ENCODE measurements at places on chromosomes 7 and 10.
A peak's percentile ranks its signal among the peaks of the same experiment; 100 is the strongest.

DNA sequence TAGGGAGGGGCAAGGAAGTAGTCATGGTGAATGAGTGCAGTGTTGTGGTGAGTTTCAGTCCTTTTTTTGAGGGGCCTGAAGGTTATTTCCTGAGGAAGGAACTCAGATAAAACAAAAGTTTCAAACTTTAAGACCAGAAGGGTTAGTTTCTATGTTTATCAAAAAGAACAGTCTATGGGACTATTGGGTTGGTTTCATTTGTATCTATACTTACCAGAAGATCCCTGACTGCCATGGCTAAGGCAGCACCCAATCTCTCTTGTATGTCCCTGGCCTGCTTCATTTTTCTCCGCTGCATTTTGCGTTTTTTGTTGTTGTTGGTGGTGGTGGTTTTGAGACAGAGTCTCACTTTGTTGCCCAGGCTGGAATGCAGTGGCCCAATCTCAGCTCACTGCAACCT is 19.3 kb upstream of the GAD2 start:
- no peak for DNase-seq

DNA sequence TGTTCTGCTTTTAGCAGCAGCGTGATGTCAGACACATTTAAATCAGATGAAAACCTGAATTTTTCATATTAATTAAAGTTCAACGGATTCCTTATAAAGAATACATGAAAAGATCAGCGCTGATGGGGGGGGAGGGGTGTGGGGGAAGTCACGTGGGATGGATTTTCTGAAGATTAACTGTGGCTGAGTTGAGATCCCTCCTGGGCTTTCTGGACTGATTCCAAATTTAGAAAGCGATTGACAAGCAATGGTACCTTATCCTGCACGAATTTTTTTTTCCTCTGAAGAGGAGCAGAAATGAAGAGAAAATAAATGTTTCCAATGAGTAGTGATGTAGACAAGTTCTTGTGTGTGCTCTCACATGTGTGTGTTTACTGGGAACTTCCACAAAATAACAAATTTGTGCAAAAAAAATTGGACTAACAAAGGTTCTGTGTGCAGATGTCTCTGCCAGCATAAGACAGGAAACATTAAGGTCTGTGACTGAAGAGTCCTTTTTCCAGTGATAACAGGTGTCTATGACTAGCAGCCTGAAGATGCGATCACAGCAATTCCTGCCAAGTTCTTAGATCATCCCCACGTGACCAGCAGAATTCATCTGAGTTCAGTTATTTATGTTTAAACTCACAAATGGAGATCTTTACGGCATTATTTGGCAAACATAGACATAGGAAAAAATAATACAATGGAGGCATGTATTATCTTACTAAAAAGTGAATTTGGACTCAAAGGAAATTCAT is 585.2 kb upstream of the CELF2 start:
- DNase-seq, result no peak

DNA sequence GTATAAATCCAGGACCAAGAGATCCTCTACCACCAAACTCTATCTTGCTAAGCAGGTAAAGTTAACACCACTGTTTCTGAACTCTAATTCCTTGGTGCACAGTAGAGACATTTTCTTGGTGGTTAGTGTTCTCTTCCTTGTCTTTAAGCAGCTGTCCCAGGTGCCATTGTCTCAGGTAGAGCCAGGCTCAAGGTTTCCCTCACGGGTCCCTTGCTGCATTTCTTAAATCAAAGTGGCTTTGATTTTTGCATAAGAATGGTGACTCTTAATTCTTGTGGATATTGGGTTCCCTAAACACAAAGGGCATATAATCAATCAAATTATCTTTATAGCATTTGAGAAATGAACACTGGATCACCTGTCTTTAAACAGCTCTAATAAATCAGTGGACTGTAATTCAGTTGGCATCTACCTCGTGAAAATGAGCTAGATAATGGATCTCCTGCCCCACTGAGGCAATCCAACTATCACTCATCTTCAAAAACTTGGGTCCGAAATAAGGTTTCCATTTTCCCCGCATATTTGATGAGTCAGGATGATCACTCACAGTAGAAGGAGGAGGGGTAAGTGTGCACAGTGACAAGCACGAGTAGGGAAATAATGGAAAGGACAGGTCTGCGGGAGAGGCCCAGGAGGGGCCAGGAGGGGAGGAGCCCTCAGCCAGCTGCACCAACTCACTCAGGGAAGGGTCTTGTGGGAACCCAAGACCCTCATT is 2.4 kb downstream of the ABCC2 start:
- DNase-seq, result no peak

GRCh38 chr10:18229826-18230225 is 89.6 kb downstream of the CACNB2 start:
- DNase-seq, result no peak

DNA sequence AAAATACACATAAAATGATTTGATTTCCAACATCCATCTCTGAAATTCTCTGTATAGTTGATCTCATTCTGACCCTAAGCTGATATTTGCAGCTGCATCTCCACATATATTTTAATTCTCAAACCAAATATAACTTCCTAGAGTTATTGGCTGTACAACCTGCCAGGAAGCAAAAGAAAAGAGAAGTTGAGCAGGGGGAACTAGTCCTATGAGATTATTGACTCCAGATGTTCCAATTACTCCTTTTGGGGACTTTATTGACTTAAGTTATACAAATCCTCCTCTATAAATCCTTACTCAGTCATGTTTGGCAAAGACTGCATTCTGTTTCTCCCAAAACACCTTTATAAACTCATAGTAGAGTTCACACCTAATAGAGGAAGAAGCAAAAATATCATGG is 599.4 kb upstream of the ANKRD30A start:
- DNase-seq, result no peak

GRCh38 chr10:60536529-60537114 is 146.9 kb upstream of the ANK3 start:
- no peak for DNase-seq

GRCh38 chr7:144057954-144058353 is 9.2 kb downstream of the OR2A5 start:
- DNase-seq, result no peak

DNA sequence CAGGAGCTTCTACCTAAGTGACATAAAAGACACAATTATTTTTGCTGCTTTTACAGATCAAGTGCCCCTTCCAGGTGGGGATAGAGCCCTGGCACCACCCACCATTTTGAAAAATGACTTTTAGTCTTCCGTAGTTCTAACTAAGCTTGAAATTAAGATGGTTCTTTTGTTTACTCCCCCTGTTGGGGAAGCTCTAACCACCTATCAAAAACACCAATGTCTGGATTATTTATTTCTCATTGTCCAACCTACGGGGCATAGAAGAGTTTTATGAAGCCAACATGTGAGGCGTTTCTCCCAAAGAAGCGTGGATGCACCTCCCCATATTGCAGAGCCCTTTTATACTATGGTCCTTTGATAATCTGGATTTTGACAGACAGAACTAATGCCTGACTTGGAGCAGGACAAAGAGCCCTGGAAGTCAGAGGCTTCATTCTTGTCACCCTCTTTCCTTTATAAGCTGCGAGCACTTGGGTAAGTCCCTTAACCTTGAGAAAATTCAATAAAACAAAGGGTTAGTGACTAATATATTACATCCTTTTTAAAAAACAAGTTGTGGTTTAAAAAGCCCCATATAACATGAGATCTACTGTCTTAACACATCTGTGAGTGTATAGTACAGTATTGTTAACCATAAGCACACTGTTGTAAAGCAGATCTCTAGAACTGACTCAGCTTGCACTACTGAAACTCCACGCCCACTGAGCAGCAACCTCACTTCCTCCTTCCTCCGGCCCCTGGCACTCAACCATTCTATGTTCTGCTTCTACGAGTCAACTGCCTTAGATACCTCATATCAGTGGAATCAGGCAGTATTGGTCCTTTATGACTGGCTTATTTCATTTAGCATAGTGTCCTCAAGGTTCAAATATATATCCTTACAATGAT is 67.5 kb downstream of the ATXN7L1 start:
- DNase-seq, result peak; percentile 41

DNA sequence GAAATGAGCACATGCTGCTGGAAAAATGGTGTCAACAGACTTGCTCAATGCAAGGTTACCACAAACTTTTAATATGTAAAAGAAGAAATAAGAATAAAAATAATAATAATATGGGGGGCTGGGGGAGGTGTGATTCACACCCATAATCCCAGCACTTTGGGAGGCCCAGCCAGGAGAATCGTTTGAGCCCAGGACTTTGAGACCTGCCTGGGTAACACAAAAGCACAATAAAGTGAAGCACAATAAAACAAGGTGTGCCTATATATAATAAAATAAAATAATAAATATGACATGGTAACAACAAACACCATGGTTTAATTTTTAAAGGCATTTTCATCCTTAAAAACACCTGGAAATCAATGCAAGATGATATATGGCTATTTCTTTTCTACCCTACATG is 25.1 kb downstream of the EIF3A start:
- DNase-seq, result no peak

DNA sequence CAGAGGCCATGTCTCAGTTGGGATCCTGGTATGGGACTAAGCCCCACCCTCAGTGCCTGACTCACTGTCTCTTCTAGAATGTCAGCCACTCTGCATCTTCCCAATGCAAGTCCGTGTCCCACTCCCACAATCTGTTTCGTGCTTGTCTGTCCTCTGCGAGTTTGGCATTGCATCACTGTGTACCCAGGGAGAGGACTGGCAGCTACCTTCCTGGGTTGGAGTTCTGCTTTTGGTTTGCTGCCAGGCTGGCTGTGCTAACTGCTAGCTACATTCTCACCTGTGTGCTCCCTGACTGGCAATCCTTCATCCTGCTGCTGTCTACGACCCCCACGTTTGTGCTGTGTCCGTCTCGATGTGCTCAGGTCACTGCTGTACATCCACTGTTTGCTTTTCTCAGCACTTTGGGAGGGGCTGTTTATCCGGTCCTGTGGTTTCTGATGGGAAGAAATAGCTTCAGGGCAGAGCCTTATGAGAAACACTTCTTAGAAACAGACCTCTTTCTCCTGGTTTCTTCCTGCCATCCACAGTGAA is 56.0 kb upstream of the GLI3 start:
- no peak for DNase-seq

DNA sequence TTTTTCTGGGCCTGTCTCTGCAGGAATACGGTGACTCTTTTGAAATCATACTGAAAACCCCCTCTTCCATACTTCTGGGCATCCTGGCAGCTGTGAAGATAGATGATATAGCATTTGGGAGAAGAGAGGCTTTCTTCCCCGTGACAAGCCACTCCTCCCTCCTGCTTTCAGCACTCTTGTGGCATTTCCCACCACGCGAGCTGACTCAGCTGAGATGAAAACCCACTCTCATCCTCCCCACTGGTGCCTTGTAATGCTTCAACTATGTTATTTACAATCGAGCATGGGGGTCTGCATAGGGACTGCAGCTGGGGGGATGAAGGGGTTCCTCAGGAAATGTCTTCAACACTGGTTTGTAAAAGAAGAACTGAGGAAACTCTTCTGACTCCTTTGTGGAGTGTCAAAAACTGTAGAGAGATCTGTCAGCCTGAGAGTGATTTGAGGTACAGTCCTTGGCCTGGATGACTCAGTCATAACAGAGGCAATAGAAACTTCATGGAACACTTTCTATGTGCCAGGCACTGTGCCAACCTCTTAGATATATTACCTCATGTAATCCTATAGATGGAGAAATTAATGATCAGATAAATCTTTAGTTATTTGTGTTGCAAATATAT is 1.7 kb upstream of the TBATA start:
- DNase-seq, result no peak

- no peak for DNase-seq
These were observed 152.9 kb upstream of the INHBA start for GRCh38 chr7:41855798-41856197.

DNA sequence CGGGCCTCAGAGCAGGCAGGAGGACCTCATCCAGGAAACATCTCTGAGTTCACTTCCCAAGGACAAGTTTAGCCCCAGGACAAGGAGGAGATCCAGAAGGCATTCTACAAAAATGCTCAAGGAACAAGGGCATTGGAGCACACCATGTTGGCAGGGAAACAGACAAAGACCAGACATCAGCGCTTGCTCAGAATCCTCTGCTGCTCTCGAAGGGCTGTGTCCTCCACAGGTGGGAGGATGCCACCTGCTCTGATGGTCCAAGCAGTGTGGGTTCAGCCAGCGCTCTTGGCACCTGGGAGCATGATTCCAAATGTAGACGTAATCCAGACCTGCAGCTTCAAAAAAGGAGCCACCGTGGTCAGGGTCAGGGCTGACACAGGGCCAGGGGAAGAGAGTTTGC is 160.7 kb downstream of the DPP6 start:
- DNase-seq, result no peak

- no peak for DNase-seq
These were observed 40.4 kb upstream of the AGMO start for GRCh38 chr7:15602236-15602635.

GRCh38 chr10:109726473-109726872 is 196.8 kb downstream of the XPNPEP1 start:
- no peak for DNase-seq

- no peak for DNase-seq
These were observed 25.1 kb upstream of the GPR37 start for GRCh38 chr7:124790645-124791044.

DNA sequence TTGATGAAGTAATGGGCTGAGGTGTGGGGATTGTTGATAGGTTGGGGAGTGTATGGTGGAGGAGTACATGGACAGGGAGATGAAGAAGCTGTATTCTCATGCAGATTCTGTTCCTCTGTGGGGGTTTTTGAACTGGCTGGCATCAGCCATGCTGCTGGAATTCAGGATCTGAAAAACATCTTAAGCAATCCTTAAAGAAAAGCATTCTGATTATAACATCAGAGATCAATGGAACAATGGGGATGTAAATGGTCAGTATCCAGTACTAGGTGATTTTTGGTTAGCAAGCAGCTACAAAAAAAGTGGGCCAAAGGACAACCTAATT is 247.5 kb upstream of the GALNT17 start:
- no peak for DNase-seq

GRCh38 chr10:12459340-12459739 is 110.0 kb downstream of the CAMK1D start:
- no peak for DNase-seq

- no peak for DNase-seq
These were observed 20.6 kb downstream of the ACSL5 start for GRCh38 chr10:112394475-112394875.

DNA sequence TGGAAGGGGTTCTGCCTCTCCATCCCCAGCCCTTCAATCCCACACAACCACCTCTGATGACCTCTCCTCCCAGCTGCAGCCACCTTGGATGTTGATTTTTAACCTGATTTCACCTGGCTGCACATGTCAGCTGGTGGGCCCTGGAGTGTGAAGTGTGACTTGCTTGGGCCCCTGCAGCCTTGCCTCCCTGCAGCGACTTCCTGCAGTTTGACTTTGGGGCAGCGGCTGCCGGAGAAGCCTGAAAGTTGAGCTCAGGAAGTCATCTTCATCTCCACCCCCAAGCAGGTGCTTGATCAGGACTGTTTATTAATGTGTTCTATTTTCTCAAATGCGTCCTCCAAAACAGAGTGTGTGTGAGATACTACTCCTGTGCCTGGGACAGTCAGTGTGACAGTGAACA is 675.2 kb upstream of the GALNT17 start:
- DNase-seq, result no peak

DNA sequence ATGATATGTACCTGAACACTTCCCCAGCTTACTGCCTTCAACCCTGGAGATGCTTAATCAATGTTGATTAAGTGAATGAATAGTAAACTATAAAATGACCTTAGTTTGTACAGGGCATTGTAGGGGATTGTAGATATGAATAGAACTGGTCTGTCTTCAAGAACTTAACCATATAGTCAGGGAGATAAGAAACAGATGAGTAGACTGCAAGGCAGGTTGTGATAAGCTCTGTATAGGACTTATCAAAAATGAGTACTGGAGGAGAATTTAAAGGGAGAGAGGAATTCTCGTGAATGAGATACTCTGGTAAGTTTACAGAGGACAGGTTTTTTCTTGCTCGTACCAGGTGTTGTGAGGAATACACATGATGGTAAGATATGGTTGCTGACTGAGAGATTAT is 27.6 kb downstream of the SGPL1 start:
- DNase-seq, result no peak

All from activated naive CD4-positive, alpha-beta T cell (primary cell).